Right cardiac atrium (tissue), 5 donors: ENCODE measurements at places on chromosomes 7 and 10. TPM values are rescaled to one million over a fixed set of nuclear protein-coding genes. Genes with fewer than 3 reads are reported as not detected.

Gene LRRC27
- polyA plus RNA-seq = 5.4 TPM

Gene FRMD4A
- 14.8 TPM for polyA plus RNA-seq

Gene BLVRA
- polyA plus RNA-seq = 57.4 TPM

Gene PLXDC2
- 5.5 TPM for polyA plus RNA-seq

Gene NRAP
- 117 TPM for polyA plus RNA-seq

Gene PILRA
- polyA plus RNA-seq = 2.3 TPM

Gene PRLHR
- polyA plus RNA-seq = not detected
